ENCODE measurements at places on chromosomes 1 and 21.
A peak's percentile ranks its signal among the peaks of the same experiment; 100 is the strongest.

- no peak for DNase-seq
These were observed 36.1 kb upstream of the CHIT1 start for GRCh38 chr1:203265541-203265940.

- DNase-seq, result no peak
These were observed 11.1 kb downstream of the PTPN14 start for GRCh38 chr1:214540324-214540723.

GRCh38 chr1:8004803-8005573 is 21.1 kb downstream of the ERRFI1 start:
- no peak for DNase-seq

- no peak for DNase-seq
These were observed 17.6 kb upstream of the SFPQ start for GRCh38 chr1:35210321-35211119.

DNA sequence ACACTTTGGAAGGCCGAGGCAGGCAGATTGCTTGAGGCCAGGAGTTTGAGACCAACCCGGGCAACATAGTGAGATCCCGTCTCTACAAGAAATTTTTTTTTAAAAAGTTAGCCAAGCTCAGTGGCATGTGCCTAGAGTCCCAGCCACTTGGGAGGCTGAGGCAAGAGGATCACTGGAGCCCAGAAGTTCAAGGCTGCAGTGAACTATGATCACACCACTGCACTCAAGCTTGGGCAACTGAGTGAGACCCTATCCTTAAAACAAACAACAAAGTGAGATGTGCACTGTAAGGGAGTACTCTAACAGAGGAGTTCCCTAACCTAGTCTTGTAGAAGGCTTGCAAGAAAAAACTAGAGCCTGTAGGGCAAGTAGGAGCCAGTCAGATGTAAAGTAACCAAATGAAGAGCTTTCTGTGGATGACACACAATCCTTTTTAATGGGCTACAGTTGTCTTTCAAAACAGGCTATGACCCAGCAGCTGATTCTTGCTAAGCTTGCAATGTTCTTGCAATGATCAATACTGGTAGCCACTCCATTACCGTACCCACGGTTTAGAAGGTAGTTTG is 38.0 kb upstream of the SRP9 start:
- no peak for DNase-seq

GRCh38 chr1:117512728-117513321 is 93.0 kb upstream of the TENT5C start:
- DNase-seq, result no peak

DNA sequence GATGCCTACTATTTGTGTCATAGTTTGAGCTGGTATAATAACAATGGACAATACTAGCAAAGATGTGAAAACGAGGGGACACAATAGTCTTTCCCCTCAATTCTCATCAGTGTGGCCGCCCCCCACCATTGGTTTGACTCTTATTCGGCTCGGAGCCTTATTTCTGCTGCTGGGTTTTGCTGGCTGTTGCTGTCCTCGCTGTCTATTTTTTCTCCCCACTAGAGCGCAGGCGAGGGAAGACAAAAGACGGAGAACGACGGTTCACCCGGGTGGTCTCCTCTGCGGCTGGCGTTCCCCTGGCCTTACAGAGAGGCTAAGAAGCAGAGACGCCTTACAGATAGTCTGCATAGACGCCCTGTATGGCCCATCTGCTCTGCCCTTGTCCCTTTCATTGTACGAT is 19.4 kb downstream of the CLIC6 start:
- DNase-seq, result no peak

GRCh38 chr1:176896216-176896615 is 268.3 kb downstream of the ASTN1 start:
- no peak for DNase-seq

GRCh38 chr1:43367026-43367903 is 546 bp downstream of the ELOVL1 start:
- DNase-seq, result no peak

- no peak for DNase-seq
These were observed 17.4 kb upstream of the FAM89A start for GRCh38 chr1:231057410-231057809.

- no peak for DNase-seq
These were observed 122.8 kb downstream of the SDCCAG8 start for GRCh38 chr1:243378669-243379068.

DNA sequence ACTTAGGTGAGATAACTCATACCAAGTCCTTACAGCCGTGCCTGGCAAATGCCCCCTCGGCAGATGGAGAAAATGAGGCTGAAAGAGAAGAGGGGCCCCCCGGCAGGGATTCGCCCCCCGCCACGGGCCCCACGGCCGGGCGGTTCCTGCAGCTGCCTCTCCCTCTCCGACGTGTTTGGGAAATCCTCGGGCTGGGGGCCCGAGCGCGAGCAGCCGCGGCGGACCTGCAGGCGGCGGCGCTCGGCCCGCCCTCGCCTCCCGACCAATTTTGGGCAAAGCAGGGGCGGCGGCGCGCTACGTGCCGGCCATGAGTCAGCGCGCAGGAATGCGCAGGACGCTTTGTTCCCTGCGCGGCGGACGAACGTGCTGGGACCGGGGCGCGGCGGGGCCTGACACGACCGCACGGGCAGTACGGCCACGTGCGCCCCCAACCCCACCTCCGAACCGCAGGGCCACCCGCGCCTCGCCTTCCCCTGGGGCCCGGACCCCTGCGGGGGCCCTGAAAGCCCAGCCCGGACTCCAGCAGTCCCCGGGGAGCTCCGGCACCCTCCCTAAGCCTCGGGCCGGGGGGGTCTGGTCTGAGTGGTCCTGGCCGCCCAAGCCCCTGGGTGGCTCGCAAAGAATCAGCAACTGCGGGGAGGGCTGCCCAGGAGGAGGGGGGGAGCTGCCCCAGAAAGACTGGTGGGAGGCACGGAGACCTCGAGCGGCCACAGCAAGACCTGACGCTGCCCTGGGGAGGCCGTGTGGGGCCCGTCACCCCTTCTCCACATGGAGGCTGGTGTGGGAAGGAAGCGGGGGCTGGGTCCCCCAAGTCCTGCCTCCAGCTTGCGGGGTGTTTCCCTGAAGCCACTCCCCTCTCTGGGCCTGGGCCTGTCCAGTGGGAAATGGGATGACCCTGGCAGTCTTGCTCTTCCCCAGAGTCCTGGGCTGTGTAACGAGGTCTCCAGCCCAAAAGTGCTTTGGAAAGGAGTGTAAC is 11.9 kb upstream of the EDN2 start:
- DNase-seq, result peak; percentile 82

DNA sequence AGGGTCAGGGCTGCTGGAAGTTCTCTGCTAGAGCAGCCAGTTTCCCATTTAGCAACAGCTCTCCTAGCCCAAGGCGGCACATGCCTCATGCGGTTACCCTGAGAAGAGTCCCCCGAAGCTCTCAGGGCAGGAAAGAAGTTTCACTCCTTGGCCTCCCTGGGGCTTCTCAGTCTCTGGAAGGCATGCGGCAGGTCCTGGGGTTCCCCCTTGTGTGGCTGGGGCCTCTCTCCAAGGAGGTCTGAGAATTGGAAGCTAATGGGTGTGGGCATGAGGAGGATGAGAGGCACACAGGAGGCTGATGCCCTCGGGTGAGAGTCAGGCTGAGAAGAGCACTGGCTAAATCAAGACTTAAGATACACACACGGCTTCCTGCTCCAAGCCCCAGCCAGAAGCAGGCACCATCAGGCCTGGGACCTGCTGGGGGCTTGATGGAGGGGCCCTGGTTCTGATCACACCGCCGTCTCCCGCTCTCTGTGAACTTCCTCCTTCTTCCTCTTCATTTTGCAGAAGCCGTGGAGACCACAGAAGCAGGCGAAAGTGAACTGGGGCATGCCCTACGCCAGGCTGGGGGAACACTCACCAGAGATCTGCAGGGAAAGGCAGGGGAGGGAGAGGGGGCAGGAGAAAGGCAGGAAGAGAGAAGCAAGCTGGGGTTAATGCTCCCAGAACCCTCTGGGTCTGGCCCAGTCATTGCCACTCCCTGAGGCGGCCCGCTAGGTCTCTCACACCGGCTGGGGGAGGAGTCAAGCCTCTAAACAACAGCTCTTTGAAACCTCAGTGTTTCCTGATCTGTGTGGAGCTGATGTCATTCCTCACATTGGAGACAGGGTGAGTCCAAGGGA is 15.1 kb downstream of the BLACAT1 start:
- peak; percentile 75 for DNase-seq

GRCh38 chr1:65992165-65992821 is 199.6 kb downstream of the PDE4B start:
- DNase-seq, result no peak

GRCh38 chr1:46550751-46551231 is 656 bp downstream of the KNCN start:
- no peak for DNase-seq

Data from activated CD8-positive, alpha-beta memory T cell treated with anti-CD3 and anti-CD28 coated beads, Interleukin-2, amount 50 U/mL, for 48 hours (primary cell).